ENCODE measurements at places on chromosomes 11 and 22. TPM values are rescaled to one million over a fixed set of nuclear protein-coding genes. Genes with fewer than 3 reads are reported as not detected.
A peak's percentile ranks its signal among the peaks of the same experiment; 100 is the strongest.

The WBP2NL gene
- 0.81 TPM for total RNA-seq

The NRXN2 gene
- 3.5 TPM for total RNA-seq

The VWCE gene
- total RNA-seq = 0.78 TPM

The ACRV1 gene
- total RNA-seq = not detected

The F2 gene
- 0.31 TPM for total RNA-seq

The TIRAP gene
- total RNA-seq = 8.2 TPM

The HOATZ gene
- total RNA-seq = not detected

- DNase-seq = no peak
Observed at GRCh38 chr11:10317776-10318526, 13.1 kb downstream of the ADM start.

- no peak for DNase-seq
Observed at GRCh38 chr11:35177370-35177769, 38.4 kb downstream of the CD44 start.

DNA sequence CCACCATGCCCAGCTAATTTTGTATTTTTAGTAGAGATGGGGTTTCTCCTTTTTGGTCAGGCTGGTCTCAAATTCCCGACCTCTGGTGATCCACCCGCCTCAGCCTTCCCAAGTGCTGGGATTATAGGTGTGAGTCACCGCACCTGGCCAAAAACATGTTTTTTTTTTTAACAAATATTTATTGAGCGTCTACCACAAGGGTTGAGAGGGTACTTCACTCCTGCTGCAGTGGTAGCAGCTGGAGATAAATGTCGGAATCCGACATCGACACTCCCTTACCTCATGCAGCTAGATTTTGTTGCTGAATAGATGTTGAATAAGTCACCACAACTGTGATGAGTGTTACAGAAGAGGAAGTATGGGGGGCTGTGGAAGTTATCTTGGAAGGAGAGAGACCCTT, 971 bp downstream of the DNAJB13 start:
- no peak for DNase-seq

GRCh38 chr22:49392841-49393510, 434.7 kb downstream of the BRD1 start:
- DNase-seq = no peak

- DNase-seq = no peak
Observed at GRCh38 chr11:34869425-34869824, 46.8 kb downstream of the APIP start.

DNA sequence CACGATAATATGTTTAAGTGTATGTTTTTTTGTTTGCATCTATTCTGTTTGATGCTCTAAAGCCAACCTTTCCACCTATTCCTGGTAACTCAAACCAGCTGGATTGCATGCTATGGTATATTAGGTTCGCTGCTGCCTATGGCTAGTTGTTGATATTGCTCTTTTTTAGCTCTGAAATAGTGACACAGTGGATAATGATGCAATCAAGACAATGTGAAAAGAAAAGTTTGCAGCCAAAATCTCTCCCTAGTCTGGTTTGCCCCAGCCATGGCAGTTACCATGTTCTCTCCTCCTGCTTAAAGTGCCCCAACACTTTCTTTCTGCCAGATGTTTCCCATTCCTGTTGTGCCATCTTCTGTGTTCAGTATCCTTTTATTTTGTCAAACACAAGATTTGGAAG, 269.7 kb downstream of the DYNC2H1 start:
- no peak for DNase-seq

DNA sequence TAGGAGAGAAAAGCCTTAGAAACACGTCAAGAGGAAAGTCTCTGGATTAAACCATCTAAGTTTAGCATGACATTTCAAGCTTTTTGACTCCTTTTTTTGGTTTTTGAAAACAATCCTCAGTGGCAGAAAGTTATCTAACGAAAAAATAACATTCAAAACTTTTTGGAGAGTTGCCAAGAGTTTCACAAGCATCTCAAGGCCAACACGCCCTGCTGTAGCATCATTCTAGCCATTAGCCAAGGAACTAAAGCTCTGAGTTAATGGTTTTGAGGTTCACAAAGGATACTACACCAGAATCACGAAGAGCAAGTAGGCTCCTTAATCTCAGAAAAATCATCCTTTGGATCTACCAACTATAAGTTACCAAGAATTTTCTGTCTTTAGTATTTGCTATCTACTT, 94.8 kb downstream of the PICALM start:
- DNase-seq = no peak

- DNase-seq = no peak
Observed at GRCh38 chr11:25777343-25777742, 554.6 kb upstream of the ANO3 start.

- DNase-seq = peak; percentile 21
Observed at GRCh38 chr22:23904573-23905254, 10.5 kb downstream of the MIF start.

DNA sequence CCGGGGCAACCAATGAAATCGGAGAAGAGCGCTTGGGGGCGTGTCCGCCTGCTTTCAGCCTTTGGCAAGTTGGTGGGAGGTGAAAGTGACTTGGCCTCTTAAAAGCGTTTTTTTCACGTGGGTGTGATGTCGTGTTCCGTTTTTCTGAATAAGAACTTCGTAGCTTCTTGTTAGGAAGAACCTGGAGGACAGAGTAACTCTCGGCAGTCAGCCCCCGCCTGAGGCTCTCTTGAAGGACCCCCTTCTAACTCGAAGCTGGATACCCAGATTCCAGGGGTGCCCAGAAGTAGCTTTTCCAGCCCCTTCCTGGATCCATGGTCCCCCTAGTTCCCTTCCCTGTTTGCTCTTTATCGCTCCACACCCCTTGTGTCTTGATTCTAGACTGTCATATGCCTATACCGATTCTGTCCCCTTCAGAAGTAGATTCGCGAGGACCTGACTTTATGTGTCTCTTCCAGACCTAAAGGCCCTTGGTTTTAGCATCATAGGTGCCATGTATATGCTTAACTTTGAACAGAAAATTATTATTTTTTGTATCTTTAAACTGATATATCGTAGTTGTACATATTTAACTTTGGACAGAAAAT, 915 bp upstream of the OSBP start:
- DNase-seq = no peak

- DNase-seq = no peak
Observed at GRCh38 chr22:24445481-24446259, 18.3 kb downstream of the ADORA2A start.

DNA sequence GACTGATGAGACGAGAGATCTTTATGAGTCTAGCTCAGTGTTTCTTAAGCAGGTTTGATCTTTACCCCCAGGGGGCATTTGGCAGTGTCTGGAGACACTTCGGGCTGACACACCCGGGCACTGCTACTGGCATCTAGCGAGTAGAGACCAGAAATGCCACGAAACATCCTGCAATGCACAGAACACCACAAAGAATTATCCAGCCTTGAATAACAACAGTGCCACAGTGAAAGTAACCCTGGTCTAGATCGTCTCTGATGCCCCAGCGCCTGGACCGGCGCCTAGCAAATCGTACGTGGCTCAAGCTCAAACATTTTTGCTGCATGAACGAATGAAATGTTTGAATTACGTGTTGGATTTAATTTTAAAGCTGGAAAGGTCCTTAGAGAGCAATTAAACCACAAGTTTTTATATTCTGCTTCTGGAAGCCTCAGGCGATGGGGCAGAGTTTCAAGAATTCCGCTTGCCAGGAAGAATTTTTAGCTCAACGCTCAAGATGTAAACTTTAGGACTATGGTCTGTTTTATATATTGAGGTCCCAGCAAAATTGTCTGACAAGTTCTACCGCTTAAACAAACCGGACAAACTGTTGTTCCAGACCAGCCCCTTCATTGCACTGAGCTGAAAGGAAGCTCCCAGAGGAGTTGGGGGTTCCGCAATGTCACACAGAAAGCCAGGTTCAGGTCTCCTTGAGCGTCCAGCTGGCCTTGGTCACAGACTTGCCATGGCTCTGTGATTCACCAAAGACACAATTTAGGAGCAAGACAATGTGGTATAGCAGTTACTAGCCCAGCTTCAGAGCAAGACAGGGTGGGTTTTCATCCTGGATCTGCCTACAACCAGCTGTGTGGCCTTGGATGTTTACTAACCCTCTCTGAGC, 44.2 kb upstream of the SMTN start:
- DNase-seq = no peak

DNA sequence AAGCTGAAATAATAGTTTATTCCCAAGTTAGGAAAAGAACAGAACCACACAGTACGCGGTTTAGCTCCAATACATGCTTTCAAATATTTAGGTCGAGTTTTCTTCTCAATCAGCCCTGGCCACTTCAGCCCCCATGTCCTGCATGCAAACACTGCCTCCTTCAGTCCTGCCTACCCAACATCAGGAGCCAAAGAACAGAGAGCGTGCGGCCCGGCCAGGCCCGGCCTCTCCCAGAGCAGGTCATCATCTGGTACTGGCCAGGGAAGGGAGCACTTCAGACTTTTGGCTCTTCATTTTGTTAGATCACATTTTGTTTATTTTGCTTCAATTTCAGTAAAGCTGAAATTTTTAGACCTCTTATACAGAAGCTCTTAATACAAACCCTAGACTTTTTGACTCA, 6.7 kb downstream of the BRD1 start:
- no peak for DNase-seq

DNA sequence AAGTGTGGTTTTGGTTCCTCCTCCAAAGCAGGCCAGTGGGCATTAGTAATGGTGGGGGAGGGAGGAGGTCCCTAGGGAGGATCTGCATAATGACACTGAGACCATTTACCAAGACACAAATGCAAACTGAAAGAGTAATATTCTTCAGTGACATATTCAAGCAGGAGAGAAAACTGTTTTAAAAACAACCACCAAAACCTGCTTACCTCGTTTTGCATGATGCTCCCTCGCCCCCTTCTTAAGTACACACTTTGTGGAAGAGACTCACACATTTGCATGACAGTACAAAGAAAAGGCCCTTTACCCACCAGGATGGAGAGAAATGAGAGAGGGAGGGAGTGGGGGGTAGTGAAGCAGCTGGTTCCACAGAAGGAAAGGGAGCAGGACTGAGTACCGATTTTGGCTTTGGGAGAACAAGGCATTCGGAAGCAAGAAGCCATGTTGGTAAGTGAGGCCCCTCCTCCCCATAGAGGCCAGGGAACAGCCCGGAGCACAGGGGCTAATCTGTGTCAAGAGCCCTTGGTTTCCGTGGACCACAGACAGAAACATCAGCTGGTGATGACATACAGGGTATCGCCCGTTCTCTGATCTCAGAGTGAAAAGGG, 13.0 kb upstream of the OPCML start:
- DNase-seq = no peak

GRCh38 chr22:46854125-46854870, 91.8 kb downstream of the TBC1D22A start:
- DNase-seq = peak; percentile 53

- DNase-seq = no peak
Observed at GRCh38 chr11:44014968-44015623, 32.7 kb upstream of the ACCSL start.

- DNase-seq = no peak
Observed at GRCh38 chr22:47391169-47392053, 629.0 kb downstream of the TBC1D22A start.

DNA sequence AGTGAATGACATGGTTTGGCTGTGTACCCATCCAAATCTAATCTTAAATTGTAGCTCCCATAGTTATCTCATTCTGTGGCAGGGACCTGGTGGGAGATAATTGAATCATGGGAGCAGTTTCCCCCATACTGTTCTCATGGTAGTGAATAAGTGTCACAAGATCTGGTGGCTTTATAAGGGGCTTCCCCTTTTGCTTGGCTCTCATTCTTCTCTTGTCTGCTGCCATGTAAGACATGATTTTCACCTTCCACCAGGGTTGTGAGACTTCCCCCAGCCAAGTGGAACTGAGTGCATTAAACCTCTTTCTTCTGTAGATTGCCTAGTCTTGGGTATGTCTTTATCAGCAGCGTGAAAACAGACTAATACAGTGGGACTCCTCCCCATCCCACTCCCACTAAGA, 11.1 kb downstream of the OR5A2 start:
- no peak for DNase-seq

DNA sequence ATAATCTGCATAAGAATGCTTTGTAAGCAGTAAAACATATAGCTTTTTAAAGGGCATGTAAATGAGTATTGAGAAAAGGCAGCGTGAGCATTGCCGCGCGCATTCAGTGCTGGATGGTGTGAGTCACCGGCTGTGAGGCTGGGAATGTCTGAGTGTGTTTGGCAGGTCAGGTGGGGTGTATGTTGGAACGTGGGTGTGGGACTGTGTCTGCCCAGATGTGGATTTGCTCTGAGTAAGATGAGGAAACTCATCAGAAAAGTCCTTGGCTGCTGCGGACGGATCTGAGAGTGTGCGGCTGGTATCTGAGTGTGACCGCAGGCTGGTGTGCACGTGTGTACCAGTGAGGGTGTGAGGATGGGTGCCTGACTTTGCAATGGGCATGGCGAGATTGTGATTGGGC, 66.2 kb upstream of the NECTIN1 start:
- DNase-seq = no peak

DNA sequence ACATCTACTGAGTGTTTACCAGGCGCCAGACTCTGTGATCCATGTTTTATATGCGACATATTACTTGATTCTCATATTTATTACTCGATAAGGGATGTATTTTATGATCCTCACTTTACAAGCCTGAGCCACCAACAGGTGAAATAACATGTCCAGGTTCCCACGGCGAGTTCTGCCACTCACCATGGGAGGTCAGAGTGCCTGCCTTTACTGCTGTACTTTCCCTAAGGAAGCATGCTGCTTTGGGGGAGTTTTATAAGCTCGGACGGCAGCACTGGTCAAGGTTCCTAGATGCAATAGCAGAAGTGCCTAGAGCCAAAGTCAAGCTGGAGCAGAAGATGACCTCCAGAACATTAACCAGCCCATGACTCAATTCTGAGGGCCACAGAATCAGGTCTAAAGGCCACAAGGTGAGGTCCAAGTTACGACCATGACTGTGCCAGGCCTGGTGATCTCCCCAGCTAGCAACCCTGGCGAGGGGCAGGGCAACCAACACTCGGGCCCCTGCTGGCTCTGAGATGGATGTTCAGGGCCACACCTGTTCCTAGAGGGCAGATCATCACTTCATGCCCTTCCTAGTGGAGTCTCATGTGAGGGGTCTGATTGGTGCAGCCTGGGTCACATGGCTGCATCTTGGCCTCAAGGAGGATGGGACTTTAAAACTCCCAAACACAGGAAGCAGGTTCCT, 14.2 kb downstream of the IFT27 start:
- no peak for DNase-seq

- no peak for DNase-seq
Observed at GRCh38 chr11:126879516-126879915, 121.1 kb downstream of the KIRREL3 start.

- no peak for DNase-seq
Observed at GRCh38 chr22:29199702-29200400, 5.8 kb upstream of the EMID1 start.

DNA sequence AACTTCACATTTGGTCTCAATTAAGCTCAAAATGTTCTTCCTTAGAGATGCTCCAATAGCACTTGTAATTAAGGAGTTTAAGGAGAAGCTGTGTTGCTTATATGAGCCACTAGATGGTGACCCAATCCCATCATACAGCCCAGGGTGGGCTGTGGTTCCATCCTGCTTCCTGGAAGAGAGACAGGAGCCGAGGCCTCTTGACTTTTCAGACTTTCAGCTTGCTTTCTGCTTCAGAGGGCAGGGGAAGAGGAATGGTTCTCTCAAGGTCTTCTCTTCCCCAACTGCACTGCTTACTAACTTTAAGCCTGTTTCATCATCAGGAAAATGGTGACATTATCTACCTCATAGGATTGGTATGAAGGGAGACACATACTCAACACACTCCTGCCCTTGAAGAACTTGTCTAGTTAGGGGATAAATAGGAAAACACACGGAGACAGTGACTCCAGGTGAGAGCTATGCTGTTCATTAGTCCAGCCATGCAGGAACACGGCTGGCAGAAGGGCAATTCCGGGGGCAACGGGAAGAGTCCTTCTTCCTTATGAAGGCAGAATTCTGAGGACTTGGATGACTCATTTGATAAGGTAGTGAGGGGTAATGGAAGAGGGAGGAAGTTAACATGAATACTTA, 20.1 kb downstream of the TMEM218 start:
- peak; percentile 42 for DNase-seq

Measured in heart right ventricle (tissue), 16 donors.